ENCODE measurements at places on chromosomes 2 and 18.

- DNase-seq, result peak; percentile 6
Observed at GRCh38 chr2:174078275-174078674, 113.1 kb upstream of the SP3 start.

DNA sequence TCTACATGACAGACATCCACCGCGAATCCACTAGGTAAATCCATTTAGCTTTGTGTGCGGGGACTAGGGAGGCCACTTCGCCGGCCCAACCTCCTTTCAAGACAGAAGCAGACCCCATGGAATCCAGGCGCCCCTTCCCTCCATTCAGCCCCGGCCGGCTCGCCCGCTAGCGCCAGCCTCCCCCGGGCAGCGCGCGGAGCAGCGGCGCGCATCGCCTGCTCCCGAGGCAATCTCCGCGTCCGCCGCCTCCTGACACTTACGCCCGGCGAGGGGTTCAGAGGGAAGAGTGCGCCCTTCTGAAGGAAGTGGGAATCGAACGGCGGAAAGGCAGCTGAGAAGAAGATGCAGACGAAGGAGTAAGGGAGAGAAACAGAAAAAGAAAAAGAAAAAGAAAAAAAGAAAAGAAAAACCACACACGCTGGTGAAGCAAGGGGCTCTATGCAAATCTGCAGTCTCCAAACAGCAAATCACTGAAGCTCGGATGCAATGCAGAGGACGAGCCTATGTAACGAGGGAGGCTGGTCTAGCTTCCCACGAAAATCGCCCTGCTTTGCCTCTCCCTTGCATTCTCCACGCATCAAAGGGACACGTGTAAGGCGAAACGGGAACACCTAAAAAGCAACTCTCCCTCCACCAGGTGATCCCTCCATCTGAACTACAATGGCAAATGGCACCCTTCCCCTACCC, 684.4 kb downstream of the NRXN1 start:
- DNase-seq, result no peak

GRCh38 chr2:41068740-41069139, 616.9 kb upstream of the SLC8A1 start:
- DNase-seq, result no peak

- DNase-seq, result no peak
Observed at GRCh38 chr2:206408323-206409320, 34.7 kb upstream of the ADAM23 start.

- no peak for DNase-seq
Observed at GRCh38 chr2:136741471-136741870, 23.9 kb upstream of the THSD7B start.

- DNase-seq, result no peak
Observed at GRCh38 chr2:29066997-29067605, 7.2 kb downstream of the PCARE start.

DNA sequence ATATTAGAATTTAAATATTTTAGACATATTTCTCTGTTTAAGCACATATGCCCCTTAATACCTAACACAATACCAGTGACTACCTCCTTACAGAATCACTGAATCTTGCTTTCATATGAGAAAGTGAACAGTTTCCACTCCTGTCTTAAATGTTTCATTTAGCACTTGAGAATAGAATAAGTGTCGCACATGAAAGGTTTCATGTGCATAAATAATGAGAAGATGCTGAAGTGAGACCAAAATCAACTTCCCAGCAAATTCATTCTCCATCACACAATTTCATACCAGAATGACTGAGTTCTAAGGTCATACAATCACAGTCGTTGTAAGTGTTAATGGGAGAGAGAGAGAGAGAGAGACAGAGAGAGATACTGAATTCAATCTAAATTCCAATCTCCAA, 51.2 kb downstream of the ATIC start:
- DNase-seq, result no peak

GRCh38 chr2:150230004-150230403, 257.5 kb downstream of the RND3 start:
- no peak for DNase-seq

GRCh38 chr2:226256709-226257376, 542.8 kb downstream of the IRS1 start:
- DNase-seq, result no peak

DNA sequence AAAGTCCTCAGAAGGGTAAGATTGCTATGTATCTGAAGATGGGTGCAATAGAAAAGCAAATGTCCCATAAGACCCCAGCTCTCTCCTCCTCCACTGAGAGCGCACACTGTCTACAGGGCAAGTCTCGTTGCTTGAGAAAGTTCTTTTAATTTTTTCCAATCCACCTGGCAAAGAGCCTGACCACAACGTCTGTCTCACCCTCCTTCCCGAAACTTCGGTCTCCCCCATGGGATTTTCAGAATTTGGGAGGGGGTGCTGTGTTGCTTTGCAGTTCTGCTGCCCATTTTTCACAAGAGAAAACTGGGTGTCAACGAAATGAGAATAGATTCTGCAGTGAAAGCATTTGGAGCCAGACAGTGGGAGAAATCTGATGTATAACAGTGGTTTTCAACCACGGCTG, 40.4 kb downstream of the SERTAD2 start:
- no peak for DNase-seq
